SK-N-DZ (cell line): ENCODE measurements at places on chromosomes 16 and 17.
A peak's percentile ranks its signal among the peaks of the same experiment; 100 is the strongest.

DNA sequence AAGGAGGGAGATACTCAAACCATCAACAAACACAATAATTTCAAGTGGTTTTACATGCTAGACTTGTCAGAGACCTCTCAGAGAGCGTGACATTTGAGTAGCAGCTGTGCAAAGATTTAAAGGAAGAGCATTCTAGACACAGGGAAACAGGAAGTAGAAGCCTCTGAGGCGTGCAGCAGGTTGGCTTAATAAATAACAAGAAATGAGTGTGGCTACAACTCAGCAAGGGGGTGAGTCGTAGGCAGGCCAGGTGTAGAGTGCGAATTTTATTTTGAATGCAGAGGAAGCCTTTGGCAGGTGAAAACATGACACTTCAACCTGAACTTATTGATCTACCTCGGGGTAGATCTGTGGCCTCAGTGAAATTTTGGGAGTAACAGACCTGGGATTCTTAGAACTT lies 73.2 kb upstream of the MRTFB start:
- DNase-seq, result no peak

DNA sequence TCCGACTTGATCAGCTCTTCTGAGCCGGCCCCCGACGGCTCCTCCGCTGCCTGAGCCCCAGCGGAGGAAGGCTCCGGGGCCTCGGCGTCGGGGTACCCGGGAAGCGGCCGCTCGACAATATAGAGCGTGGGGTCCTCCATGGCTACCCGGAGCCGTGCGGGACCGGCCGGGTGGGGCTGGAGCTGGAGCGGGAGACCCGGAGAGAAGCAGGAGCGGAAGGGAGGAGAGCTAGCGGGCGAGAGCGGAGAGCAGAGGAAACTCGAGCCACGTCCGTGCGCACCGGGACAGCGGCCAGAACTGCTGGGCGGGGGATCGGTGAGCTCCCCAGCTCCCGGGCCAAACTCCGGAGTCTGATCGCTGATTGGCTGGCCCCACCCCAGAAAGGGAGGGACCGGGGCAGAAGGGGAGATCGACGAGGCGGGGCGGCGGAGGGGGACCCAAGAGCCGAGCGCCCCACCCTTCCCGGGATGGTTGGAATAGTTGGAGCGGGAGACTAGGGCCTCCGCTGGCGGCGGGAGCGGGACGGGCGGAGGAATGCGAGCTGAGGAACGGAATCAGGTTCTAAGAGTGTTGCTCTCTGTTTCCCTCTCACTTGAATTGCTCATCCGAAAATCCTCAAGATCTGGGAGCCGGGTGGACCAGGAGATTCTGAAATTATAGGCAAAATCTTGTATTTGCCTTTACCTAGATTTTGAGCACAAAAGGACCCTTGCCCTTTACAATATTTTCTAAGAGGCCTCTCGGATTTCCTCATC lies at the start of gene CAVIN1:
Gene CAVIN1, minus strand, starts transcription at position 299 of the 755 bp plus-strand sequence. Its CDS starts 159 bp downstream, at position 140.
- no peak for DNase-seq

GRCh38 chr17:17032131-17032692 lies 10.0 kb upstream of the MPRIP start:
- peak; percentile 61 for DNase-seq

DNA sequence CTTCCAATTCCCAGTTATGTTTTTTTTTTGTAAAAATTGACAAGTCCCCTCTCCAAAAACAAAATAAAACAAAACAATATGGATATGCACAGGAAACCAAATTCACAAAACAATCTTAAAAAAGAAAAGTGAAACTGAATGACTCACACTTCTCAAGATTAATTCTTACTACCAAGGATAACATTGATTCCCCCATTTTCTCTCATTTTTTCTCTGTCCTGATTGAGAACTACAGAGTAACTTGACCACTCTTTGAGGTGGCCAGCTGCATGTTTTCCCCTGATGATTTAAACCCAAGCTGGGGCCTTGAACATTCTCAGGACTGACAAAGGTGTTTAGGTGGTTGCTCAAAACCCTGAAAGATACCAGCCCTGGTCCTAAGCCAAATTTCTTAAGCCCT lies 149.0 kb downstream of the AHSP start:
- no peak for DNase-seq

DNA sequence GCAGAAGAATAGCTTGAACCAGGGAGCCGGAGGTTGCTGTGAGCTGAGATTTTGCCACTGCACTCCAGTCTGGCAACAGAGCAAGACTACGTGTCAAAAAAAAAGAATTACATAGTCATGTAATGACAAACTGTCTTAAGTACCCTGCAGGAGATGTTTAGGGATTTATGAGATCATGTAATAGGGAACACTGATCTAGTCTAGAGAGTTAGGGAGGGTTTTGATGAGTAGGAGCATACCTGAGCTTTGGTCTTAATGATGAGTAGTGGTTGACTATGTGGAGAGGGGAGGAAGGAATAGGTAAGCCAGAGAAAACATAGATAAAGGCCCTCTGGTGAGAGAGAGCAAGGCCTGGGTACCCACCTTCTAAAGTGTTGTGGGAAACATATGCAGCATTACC lies 30.1 kb upstream of the NF1 start:
- no peak for DNase-seq

DNA sequence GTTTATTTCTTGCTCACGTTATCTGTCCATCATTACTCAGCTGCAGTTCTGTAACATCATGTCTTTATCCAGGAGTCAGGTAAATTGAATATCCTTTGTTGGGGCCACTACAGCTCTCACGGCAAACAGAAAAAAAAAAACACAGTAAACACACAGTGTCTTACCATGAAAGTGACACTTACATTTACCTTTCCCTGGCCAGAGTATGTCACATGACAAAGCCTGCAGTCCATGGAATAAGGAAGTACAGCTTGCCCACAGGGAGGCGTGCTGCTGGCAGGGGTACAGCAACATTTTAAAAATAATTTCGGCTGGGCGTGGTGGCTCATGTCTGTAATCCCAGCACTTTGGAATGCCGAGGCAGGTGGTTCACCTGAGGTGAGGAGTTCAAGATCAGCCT lies 85.7 kb upstream of the HS3ST4 start:
- no peak for DNase-seq

DNA sequence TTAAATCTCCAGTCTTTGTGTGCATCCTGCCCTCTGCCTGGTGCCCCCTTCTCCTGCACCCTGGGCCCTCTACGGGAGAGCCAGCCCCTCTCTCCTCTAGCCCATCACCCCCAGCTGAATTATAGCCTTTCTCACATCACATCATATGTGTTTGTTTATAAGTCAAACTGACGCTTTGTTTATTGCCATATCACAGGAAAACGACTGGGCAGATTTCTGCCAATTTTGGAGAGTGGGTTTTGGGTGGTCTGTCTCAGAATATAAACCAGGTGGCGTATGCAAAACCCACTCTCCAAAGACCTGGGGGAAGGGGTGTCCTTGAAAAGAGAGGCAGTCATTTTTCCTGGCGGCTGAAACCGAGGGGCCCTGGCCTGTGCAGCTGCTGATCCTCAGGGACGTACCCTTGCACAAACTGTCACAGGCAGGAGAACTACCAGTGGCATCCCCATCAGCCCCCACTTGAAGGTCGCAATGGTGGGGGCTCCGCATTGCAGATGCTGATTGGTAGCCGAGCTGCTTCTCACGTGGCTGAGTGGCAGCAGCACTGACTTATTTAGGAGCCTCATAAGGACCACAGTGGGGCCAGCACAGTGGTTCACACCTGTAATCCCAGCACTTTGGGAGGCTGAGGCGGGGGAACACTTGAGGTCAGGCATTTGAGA lies 34.8 kb upstream of the CDC42EP4 start:
- peak; percentile 73 for DNase-seq

DNA sequence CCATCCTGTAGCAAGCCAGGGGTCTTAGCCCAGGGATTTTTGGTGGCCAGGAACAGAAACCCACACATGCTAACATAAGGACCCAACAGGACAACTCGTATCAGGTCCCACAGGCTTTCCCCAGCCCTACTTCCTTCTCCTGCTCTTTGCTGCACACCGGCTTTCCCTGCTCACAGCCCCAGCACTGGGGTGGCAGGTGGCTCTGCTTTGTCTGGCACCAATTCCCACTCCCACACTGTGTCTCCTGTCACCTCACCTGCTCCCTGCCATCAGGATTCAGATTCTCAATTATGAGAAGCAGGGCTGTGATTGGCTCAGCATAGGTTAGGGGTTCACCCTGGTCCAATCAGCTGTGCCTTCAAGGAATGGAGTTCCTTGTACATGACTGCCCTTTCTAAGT lies 94.1 kb downstream of the TMEM132E start:
- DNase-seq, result no peak

- DNase-seq, result no peak
These were observed 167.4 kb upstream of the CACNG5 start for GRCh38 chr17:66667491-66668030.

DNA sequence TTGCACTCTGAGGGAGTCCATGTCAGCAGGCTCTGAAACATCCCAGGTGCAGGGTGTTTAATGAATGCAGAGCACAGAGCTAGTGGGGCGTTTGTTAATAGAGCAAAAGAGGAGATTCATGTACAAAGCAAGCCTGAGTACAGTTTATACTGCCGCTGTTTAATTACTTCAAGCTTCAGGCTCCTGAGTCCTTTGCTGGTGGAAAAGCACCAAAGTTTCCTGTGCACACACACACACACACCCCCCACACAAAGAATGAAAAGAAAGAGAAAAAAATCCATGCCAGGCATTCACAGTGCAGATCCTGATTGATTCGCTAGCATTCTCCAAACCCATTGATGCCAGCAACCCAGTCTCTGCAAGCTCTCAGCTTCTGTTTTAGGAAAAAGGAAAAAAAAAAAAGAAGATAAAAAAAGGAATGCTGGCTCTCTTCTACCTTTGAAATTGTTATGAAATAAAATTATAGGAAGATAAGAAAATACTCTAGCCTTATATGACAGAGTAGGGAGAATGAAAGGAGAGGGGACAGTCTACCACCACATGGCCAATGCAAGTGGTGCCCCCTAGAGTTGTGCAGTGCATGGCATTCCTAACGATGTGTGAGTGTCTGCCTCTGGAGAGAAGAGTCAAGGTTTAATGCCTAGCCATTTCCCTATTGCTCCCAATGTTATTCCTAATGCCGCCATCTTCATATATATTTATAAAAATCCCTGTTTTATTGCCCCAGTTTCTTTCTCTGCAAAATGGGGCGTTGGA lies 216.5 kb downstream of the TMEM114 start:
- no peak for DNase-seq

DNA sequence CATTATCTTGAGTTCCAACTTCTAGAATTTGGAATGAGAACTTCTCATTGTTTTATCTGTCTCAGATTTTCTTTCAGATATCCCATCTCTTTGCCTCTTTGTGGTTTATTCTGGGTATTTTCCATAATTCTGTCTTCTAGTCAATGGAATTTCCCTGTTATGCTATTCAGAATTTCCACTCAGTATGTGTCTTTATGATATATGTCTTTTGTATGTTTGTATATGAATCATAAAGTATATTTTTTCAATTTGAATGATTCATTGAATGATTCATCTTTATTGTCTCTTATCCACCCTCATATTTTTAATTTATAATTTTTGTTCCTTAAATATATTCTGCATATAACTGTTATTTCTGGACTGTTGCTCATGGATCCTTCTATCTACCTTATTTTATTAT lies 729.7 kb upstream of the GOT2 start:
- DNase-seq, result no peak

- no peak for DNase-seq
These were observed 4.8 kb downstream of the MSI2 start for GRCh38 chr17:57261084-57261461.

DNA sequence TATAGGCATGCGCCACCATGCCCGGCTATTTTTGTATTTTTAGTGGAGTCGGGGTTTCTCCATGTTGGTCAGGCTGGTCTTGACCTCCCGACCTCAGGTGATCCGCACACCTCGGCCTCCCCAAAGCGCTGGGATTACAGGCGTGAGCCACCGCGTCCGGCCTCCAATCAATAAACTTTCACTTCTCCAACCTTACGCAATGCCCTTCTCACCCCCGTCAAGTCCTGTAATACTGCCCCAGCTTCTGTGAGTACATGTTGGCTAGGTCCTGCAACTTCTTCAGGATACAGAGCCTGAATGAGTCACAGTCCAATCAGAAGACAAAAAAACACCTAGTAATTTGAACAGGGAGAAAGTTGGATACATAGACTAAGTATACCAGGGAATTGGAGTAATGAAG lies 47.1 kb upstream of the PHOSPHO1 start:
- DNase-seq, result no peak

GRCh38 chr16:88737298-88738150 lies 31.2 kb downstream of the CTU2 start:
- DNase-seq, result peak; percentile 82

GRCh38 chr17:40648384-40648968 lies 858 bp upstream of the SMARCE1 start:
- peak; percentile 33 for DNase-seq

DNA sequence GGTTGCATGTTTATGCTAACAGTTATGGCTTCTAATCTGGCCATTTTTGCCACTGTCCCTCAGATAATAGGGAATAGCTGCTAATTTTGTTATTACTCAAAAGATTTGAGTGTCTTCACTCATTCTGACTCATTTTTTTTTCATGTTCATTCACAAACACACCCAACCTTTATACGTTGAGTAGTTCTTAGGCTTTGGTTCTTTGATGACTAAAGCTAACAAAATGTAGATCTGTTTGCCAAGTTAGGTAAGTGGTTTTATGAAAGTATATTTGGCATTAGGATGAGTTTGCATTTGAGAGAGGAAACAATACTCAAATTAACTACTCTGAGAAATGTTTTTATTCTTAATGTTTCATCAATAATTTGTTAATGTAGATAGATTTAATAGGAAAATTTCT lies 3.6 kb downstream of the MAP2K4 start:
- DNase-seq, result no peak

DNA sequence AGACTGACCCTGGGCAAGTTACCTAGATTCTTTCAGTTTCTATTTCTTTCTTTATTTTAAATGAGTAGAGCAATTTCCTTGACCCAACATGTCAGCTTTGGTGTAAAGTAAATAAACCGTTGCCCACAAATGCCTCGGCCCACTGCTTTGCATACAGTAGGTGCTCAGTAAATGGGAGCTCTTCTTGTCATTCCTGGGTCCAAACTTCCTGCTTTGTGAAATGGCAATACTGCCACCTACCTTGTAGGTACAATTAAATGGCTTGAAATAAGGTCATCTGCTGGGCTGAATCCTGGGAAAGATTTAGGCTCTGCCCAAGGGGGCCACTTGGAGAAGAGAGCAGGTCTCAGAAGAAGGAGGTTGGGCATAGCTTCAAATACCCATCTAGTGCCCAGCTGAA lies 253.0 kb downstream of the HS3ST3B1 start:
- DNase-seq, result no peak

- no peak for DNase-seq
These were observed 585.0 kb downstream of the TMEM114 start for GRCh38 chr16:8005096-8005860.

DNA sequence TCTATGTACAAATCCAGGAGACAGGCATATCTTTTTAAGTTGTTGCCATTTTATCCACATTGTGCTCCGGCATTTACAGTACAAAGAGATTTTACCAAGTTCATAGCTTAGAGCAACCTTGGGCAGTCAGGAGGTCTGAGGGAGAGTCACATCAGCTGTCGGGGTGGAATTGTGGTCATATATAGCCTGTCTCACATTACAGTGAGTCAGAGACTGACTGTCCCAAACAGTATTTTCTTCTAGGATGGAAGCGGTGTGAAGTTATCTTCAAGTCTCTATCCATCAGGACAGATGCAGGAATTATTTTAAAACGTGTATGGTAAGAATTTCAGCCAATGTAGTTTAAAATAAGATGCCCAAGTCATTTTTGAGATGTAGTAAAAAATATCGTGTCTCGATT lies 53.0 kb downstream of the GPRC5B start:
- DNase-seq, result no peak

GRCh38 chr17:3959295-3959899 lies 4.8 kb downstream of the ATP2A3 start:
- DNase-seq, result no peak
